ENCODE measurements at places on chromosomes 13 and 19.

GRCh38 chr13:35770756-35771297 lies 294.3 kb upstream of the MAB21L1 start:
- no peak for DNase-seq

- DNase-seq = peak; percentile 84
Observed at GRCh38 chr19:42281146-42281826, 12.2 kb downstream of the CIC start.

DNA sequence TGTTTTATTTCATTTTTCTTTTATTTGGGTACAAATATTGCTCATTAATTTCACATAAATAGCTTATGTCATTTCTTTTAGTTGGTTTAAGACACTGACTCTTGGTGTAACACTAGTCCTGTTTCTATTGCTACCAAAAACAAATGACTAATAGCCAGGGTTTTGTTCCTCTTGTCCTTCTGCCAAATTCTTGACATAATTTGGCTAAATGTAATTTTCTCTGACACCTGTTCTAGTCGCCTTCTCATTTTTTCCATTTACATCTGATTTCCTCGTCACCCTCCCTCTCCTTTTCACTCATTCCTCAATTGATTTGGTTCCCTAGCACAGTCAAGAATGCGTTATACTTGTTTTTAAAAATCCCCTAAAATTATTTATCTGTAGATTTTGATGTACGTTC lies 1718.7 kb downstream of the EFNB2 start:
- DNase-seq = no peak

- no peak for DNase-seq
Observed at GRCh38 chr19:8337728-8338127, 5.3 kb downstream of the KANK3 start.

DNA sequence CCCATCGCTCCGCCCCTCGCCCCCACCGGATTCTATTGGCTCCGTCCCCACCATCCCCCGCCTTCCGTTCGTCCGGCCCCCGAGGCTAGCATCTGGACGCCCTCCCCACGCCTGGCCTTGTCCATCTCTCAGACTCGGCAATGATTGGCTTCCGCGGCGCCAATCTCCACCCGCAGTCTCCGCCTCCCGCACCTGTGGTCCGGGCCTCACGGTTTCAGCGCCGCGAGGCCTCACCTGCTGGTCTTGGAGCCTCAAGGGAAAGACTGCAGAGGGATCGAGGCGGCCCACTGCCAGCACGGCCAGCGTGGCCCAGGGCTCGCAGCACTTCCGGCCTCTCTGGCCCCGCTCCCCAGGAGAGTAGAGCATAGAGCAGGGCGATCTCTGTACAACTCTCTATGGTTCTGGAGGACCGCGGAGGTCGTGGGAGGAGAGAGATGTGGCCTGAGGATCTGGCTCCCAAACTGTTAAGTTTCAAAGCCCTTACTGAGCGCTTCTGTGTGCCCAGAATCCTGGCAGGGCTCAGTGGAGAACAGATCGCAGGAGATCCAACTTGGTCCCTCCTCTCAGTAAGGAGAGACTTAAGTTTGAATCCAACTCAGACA lies at the start of gene ERCC1:
TSS of gene ERCC1 (minus strand) at position 329 of the 602 bp plus-strand sequence. CDS start 543 bp downstream, outside the sequence.
- peak; percentile 96 for DNase-seq

DNA sequence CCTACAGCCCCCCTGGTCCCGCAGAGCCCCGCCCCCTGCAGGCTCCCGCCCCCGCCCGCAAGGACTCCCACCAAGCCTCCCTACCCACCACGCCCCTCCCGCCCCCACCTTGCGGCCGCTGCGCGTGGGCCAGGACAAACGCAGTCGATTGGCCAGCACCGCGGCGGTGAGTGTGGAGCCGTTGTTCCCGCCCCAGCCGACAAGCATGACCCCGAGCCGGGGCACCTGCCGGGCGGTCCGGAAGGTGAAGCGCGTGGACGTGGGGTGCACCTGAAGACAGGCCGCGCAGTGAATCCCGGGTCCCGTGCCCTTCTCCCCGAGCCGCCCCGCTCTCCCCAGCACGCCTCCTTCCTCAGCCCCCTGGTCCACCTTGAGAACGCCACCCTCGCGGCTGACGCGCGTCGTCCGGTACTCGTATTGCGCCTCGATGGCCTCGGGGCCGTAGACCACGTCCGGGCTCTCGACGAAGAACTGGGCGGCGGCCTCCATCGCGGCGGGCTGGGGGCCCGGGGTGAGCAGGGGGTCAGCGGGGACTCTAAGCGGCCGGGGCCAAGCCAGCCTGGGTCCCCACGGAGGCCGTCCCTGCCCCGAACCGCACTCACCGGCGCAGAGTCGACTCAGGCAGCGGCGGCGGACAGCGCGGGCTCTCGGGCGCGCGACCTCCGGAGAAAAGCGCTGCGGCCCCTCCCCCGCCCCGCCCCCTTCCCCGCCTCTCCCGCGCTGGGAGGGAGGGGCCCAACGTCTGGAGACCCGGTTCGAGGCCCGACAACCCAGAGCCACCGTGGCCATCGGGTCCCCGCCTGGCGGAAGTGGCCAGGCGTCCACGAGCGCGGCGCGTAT lies at the start of gene ISYNA1:
TSS of gene ISYNA1 (minus strand) at position 643 of the 840 bp plus-strand sequence. CDS start at position 489, 154 bp downstream.
- DNase-seq = no peak

GRCh38 chr13:27789153-27789494 lies 3.2 kb upstream of the GSX1 start:
- no peak for DNase-seq

DNA sequence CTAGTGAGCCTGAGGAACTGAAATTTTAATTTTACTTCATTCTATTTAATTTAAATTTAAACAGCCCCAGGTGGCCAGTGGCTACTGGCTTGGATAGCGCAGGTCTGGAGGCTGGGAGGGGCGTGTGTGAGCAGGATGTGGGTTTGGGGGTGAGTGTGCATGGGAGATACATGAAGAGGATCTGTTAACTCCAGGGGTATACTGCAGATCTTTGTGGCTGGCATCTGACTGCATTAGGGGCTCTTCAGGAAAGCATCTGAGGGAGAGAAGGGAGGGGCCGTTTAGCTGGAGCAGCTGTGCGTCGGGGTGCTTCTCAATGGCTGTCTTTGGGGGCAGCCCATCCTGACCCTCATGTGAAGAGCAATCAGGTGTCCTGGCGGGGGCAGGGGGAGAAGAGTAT lies 6.8 kb downstream of the SHANK1 start:
- DNase-seq = no peak

DNA sequence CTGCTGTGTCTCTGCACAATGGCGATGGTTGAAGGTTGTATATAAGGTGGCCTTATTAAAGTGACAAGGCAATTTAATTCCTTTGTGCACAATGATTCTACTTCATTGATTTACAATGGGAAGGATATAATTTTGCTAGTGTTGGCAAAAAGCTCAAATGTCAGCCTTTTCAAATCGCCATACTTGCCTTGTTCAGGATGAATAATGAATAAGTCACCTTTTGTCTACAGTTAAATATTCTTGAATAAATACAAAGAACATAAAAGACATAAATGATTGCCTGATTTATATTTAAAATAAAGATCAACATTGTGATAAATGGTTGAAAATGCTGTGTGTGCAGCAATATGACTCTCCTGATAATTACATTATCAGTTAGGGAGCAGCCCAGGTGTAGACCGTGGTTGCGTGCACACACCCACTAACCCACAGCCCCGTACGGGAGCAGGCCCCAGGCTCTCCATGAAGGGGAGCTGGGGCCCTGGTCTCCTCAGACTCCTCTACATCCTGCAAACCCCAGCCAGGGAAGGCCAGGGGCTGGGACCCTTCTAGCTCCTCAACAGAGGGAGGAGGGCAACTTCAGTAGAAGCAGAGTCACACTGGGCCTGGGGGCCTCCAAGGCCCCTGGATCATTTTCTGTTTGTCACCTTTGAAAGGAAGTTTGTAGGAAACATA lies 64.9 kb downstream of the TEX29 start:
- peak; percentile 18 for DNase-seq

GRCh38 chr19:51006406-51006805 lies 5.0 kb upstream of the KLK8 start:
- no peak for DNase-seq

GRCh38 chr19:51064534-51065220 lies at the start of gene KLK13:
KLK13 (minus strand) TSS chr19:51065092; CDS start chr19:51065067, 25 bp downstream.
- no peak for DNase-seq

- DNase-seq = peak; percentile 50
Observed at GRCh38 chr19:27974082-27974513, 1238.9 kb downstream of the UQCRFS1 start.

GRCh38 chr13:97134364-97135095 lies 87.6 kb upstream of the MBNL2 start:
- DNase-seq = no peak

DNA sequence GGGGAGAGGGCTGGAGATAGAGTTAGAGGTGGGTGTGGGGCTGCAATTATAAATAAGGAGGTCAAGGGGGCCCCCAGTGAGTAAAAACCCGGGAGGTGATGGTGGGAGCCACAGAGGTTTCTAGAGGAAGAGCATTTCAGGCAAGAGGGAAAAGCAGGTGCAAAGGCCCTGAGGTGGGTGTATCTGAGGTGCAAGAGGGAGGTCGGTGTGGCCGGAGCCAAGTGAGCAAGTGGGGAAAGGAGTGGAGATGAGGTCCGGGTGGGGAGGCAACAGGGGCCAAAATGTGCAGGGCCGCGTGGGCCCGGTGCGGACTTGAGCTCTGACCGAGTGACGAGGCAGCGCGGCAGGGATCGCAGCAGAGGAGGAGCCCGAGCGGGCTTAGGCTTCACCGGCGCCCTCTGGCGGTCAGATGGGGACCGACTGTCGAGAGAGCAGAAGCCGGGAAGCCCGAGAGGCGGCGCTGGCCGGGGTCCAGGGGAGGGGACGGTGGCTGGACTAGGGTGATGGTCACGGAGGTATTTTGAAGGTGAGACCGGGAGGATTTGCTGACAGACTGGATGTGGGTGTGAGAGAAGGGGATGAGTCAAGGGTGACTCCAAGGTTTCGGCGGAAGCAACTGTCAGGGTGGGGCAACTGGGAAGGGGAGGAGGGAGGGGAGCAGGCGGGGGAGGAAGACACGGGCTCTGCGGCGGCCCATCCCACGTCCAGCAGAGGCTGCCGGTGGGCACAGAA lies 17.7 kb upstream of the SPACA4 start:
- DNase-seq = peak; percentile 91

GRCh38 chr13:114212158-114212495 lies 22.6 kb upstream of the CDC16 start:
- DNase-seq = no peak

GRCh38 chr13:76053181-76053580 lies 417.1 kb downstream of the LMO7 start:
- DNase-seq = no peak

- DNase-seq = no peak
Observed at GRCh38 chr13:105436943-105437342, 1098.5 kb downstream of the EFNB2 start.

- no peak for DNase-seq
Observed at GRCh38 chr13:31870511-31870910, 131.2 kb downstream of the RXFP2 start.

DNA sequence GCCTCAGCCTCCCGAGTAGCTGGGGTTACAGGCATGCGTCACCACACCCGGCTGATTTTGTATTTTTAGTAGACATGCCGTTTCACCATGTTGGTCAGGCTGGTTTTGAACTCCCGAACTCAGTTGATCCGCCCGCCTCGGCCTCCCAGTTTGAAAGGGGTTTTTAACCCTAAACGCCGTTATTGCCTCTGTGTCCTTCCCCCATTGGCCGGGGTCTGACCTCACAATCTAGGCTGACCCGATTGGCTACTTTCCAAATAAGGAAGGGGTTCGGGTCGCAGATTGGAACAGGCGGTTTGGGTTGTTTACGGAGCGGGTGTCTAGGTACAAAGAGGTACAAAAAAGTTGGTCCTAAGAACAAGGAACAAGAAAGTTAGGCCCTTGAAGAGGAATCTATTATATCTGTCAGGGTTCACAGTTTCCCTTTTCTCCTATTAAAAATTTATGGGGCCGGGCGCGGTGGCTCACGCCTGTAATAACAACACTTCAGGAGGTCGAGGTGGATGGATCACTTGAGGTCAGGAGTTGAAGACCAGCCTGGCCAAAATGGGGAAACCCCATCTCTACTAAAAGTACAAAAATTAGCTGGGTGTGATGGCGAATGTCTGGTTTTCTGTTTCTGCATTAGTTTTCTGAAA lies 1.0 kb downstream of the ZNF253 start:
- peak; percentile 45 for DNase-seq

GRCh38 chr19:38740932-38741331 lies 3.3 kb downstream of the CAPN12 start:
- no peak for DNase-seq

DNA sequence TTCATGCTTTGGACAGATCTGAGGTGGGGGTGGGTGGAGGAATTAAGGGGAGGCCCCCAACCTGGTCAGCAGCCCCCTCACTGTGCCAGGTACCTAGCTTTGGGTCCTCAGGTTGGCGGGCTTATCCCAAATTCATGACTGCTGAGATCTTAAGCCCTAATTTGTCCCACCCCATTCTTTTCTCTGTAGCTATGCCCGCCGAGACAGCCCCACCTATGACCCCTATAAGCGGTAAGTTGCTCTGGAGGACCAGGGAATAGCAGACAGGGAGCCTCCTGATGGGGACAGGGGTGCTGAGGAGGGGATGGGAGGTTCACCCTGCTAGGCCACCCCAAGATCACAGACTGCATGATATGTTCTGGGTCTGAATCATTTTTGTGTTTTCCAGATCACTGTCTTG lies 14.3 kb downstream of the ZNF296 start:
- no peak for DNase-seq

GRCh38 chr13:98033277-98034247 lies 80.1 kb downstream of the IPO5 start:
- DNase-seq = no peak

DNA sequence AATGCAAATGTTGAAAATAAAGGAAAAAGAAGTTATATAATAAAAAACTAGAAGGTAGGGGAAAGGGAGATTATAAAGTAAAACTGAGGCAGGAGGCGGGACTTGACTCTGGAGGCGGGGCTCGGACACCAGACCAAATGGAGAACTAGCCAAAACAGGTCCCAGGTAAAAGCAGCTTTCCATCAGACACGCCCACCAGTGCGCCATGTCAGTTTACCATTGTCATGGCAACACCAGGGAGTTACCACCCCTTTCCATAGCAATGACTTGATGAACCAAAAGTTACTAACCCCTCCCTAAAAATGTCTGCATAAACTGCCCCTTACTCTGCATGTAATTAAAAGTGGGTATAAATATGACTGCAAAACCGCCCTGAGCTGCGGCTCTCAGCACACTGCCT lies 70.9 kb downstream of the PEPD start:
- no peak for DNase-seq

GRCh38 chr19:39412100-39412866 lies at the start of gene PLEKHG2:
PLEKHG2 (plus strand) TSS chr19:39412669; CDS start chr19:39414087, 1,418 bp downstream.
- peak; percentile 99 for DNase-seq

DNA sequence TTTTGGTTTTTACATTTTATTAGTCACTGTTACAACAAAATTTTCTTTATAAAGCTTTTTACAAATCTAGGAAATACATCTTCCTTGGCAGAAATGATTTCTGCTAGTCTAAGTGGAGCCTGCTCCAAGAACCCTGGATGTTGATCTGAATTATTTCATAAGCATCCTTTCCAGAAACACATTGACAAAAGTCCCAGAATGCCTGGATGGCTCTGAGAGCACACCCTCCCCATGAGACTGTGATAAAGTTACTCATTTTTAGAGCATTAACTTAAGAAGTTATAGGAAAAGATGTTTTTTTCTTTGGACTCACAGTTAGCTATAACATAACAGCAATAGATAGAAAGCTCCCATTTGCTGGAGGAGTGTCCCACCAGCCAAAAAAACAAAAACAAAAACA lies 559.6 kb upstream of the SPRY2 start:
- no peak for DNase-seq

Data from ureter (tissue), 1 donor.